Neuronal stem cell (in vitro differentiated cells): ENCODE measurements at places on chromosomes 7 and 10.

DNA sequence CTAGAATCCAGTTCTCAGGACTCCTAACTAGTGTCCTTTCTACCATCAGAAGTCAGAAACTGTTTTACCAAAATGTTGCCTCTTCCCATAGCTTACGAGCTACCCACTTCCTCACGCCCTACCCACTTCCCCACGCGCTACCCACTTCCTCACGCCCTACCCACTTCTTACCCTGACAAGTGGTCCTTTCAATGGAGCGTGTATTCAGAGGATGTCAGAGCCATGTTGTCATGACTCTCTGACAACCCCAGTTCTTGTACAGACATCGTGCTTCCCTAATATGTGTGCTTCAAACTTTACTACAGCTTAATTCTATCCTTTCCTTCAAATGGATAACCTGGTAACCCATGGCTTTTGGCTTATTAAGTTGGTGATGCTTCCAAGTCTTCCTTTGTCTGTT is 84.8 kb upstream of the PHF14 start:
- DNase-seq: no peak

- DNase-seq: no peak
Measured at GRCh38 chr7:121101621-121102020, 113.1 kb downstream of the CPED1 start.

DNA sequence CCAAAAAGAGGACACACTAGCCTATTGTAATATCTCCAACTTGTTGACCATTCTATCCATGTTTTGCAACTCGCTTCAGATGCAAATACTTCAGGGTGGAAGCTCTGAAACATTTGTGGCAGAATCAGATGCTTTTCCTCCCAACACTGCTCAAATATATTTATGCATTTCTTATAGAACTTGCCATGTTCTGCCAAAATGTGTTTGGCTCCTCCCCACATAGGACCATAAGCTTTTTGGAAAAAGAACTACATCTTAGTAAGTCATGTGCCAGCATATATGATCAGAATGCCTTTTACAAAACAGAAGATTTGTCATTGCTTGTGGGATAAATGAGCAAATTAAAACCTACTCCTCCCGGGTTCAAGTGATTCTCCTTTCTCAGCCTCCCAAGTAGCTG is 484.5 kb downstream of the TNS3 start:
- no peak for DNase-seq

GRCh38 chr7:82530361-82530760 is 86.8 kb upstream of the CACNA2D1 start:
- no peak for DNase-seq

DNA sequence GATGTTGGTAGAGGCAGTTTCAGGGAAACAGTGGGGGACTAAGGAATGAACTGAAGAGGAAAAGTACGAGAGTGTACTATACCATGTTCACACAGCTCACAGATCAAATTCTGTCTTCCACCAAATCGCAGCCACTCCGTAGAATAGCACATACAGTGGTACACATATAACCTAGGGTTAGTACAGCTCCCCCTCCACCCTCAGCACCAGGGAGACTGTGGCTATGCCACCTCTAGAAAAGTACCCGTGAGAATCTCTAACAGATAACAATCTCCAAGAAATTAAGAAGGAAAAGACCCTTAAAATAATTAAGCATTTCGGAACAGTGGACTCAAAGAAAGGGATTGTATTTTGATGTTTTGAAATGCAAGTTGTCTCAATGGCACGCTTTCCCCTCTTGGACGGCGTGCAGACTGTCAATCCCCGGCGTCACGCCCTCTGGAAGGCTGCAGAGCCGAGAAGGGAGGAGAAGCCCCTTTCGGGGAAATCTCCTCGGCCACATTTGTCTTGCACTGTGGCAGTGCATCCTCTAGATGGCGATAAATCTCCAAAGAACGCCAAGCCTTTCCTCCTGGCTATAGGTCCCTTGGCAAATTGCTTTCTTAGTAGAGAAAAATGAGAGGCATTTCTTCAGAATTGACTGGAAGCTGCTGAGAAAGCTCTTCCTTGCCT is 345.0 kb downstream of the REEP3 start:
- DNase-seq: peak; percentile 75

DNA sequence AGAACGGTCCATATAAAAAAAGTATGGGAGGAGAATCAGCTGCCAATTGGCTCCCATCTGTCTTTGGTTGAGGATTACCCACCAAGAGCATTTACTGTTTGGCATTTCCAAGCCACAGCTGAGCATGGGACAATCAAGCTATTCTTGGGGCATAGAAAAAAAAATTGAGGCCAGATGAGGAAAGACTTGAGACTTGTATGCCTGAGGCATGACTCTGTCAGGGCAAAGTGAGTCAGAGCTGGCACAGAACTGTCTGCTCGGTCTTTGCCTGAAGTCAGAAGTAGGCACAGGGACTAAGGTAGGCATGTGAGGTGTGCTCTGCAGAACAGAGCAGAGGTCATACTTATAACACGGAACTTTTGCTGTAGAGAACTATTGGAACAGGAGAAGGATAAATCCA is 126.5 kb upstream of the CHRM2 start:
- DNase-seq: no peak

GRCh38 chr7:102279537-102280400 is 6.9 kb upstream of the SH2B2 start:
- DNase-seq: peak; percentile 78

DNA sequence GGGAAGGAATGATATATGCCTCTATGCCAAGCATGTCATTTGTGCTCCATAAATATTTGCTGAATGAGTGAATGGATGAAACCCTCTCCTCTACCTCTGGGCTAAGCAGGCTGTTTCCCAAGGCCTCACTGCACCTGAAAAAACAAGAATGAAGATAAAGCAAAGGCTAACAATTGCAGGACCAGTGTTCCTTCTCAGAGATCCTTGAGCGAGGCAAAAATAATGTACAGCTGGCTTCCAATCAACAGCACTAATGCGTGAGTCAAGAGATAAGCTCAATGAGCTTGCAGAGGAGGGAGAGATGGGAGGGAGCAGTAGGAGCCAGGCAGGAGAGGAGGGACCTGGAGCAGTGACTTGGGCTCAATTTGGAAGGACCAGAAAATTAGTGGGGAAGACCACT is 144.5 kb upstream of the NFE2L3 start:
- no peak for DNase-seq

DNA sequence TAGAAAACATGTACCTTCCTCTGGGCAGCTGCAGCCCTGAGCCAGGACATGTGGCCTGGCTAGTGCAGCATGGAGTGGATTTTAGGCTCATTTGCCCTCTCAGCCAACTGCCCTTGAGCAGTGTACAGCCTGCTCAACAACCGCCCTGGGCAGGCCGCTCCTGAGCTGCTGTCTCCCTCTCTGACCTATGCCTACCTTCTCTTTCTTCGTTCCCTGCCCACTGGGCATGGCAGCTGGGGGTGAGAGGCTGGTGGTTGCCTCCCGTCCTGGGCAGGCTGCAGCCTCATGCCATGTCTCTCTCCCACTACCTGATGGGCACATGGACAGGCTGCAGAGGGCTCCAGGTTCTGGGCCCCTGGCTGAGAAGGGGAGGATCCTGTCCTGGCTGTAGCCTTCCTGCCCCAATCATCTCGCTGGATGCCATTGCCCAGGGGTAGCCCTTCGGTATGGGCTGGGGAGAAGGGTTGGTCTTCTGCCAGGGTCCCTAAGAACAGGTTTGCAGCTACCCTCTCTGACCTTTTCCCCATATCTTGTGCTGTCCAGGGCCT is 97.3 kb downstream of the NEURL1 start:
- no peak for DNase-seq

DNA sequence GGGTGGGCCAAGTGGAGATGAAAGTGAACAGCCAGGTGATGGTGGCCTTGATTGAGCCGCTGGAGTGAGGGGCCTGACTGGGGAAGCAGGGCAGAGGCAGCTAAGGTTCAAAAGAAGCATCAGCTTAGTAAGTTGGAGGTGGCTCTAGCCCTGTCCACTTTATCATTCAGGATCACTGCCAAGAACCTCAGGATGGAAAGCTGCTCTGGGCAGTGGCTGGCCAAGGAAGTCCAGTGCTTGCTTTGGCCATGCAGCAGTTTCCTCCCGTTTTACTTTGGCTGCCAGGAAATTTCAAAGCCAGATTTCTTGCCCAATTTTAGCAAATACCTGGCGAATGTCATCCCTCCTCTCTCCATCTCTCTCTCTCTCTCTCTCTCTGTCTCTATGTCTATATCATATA is 384.9 kb downstream of the PLXNA4 start:
- no peak for DNase-seq

DNA sequence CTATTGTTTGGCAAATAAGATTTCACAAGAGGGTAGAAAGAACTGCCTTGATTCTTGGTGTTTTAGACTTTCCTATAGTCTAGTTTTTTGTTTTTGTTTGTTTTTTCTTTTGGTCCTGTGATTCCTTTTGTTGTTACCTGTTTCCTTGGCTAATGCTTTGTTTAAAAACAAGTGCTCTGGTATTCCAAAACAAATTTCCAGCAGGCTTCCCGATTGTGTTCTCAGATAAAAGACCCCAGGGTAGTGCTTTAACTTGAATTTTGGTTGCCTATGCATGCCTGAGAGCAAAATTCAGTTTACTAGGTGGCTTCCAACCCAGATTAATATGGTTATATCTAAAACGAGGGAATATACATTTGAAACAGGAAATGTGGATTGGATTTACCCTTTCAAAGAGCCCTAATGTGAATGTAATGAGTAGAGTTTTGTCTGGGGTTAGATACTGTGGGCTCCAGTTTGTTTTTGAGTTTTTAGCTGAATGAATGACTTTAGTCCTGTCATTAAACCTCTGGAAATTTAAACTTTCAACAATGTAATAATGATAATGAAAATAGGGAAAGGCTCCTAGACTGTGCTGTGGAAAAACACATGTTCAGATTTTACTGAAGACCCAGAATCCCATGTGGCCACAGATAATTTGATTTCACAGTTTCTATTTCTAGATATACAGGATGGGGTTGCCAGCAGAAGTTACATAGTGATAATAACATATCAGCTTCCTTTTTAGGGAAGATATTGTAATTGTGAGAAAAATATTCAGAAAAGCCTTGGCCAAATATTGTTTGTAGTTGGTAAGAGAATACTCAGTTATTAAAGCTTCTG is 23.9 kb downstream of the AUTS2 start:
- DNase-seq: no peak

DNA sequence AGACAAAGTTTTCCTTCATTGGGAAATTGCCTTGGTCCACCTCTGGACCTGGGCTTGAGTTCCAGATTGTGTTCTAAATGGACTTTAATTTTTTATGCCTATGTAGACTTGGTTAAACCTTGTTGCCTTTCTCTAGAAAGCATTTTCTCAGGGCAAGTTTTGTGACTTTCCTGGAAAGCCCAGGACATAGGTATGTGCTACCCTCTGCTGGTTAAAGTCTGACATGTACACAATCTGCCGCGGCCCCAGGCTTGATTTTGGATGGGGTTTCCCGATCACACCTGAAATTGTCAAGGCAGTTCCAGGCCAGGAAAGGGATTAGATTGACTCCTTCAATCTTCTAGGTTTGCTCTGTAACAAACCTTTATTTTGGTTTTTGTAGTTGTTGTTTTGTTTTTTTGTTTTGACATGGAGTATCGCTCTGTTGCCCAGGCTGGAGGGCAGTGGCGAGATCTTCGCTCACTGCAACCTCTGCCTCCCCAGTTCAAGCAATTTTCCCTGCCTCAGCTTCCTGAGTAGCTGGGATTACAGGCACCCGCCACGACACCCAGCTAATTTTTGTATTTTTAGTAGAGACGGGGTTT is 14.1 kb upstream of the AKR1B10 start:
- peak; percentile 11 for DNase-seq

DNA sequence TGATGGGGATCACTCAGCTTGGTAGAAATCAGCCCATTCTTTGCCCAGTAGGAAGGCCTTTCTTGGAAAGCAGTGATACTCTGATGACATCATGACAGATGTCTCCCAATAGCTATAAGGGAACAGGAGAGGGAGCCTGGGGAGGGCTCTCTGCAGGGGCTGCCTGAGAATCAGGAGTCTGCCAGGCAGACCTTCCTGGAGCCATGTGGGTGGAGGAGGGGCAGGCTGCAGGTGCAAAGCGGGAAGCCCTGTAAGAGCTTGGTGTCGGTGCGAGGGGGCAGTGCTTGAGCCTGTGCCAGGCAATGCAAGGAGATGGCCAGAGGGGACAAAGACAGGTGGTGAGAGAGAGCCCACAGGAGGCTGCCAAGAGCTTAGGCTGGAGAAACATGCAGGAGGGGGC is 5.0 kb upstream of the TNS3 start:
- no peak for DNase-seq

GRCh38 chr10:96675846-96676245 is 44.5 kb downstream of the PIK3AP1 start:
- no peak for DNase-seq

GRCh38 chr7:94634502-94634901 is 21.4 kb downstream of the SGCE start:
- DNase-seq: no peak

GRCh38 chr7:52243685-52244084 is 791.7 kb upstream of the POM121L12 start:
- no peak for DNase-seq

GRCh38 chr7:35268953-35269352 is 15.1 kb upstream of the TBX20 start:
- no peak for DNase-seq

GRCh38 chr10:124946945-124947344 is 5.0 kb downstream of the ZRANB1 start:
- no peak for DNase-seq

GRCh38 chr10:3941676-3942075 is 156.7 kb upstream of the KLF6 start:
- no peak for DNase-seq

DNA sequence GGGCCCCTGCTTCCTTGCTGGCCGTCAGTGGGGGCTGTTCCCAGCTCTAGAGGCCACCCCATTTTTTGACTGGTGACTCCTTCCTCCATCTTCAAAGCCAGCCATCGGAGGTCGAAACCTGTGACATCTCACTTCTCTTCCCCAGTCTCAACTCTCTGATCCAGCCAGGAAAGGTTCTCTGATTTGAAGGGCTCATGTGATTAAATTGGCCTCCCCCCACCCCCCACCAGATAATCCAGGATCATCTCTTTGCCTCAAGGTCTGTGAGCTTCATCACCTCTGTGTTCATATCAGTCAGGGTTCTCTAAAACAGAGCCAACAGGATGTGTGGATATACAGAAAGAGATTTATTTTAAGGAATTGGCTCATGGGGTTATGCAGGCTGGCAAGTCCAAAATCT is 5.6 kb upstream of the RAMP3 start:
- no peak for DNase-seq
